Endothelial cell of coronary artery (primary cell): ENCODE measurements at places on chromosomes 16 and 17. TPM values are rescaled to one million over a fixed set of nuclear protein-coding genes. Genes with fewer than 3 reads are reported as not detected.

Gene DCXR
- 29.9 and 42.8 TPM in 2 replicates for total RNA-seq

Gene CMTM1
- total RNA-seq: 2.4 and 2.5 TPM in 2 replicates

Gene SSTR5
- total RNA-seq: under 0.01 TPM in 1 of 2 replicates, not detected in the other

Gene USP43
- 0.09 and 0.18 TPM in 2 replicates for total RNA-seq

Gene NDUFB10
- total RNA-seq: 149 and 206 TPM in 2 replicates

Gene SLC4A1
- not detected in 2 replicates for total RNA-seq

Gene SCIMP
- total RNA-seq: not detected in 2 replicates

Gene PABPN1L
- total RNA-seq: not detected in 2 replicates

Gene FKBP10
- total RNA-seq: 103 and 201 TPM in 2 replicates

Gene ATP2A1
- total RNA-seq: 0.09 and 0.56 TPM in 2 replicates

Gene KRTAP4-4
- total RNA-seq: not detected in 2 replicates

Gene GUCY2D
- not detected in 2 replicates for total RNA-seq

Gene SLFN12
- 44.8 and 50.3 TPM in 2 replicates for total RNA-seq

Gene OR2C1
- not detected in 2 replicates for total RNA-seq

Gene ALDH3A1
- total RNA-seq: 0.36 and 0.38 TPM in 2 replicates

Gene GRIN2A
- total RNA-seq: under 0.01 TPM in 1 of 2 replicates, not detected in the other

Gene SPATA32
- under 0.01 TPM in 1 of 2 replicates, not detected in the other for total RNA-seq

Gene TMEM220
- total RNA-seq: 0.85 and 1.8 TPM in 2 replicates

Gene SDR42E2
- total RNA-seq: under 0.01 and 0.09 TPM in 2 replicates

Gene CLEC19A
- total RNA-seq: not detected in 2 replicates

Gene RNPS1
- 58.7 and 63.5 TPM in 2 replicates for total RNA-seq

Gene TMC8
- total RNA-seq: 0.09 TPM in 2 replicates

Gene PPP1R1B
- not detected in 2 replicates for total RNA-seq

Gene TOP2A
- 33.9 and 74.6 TPM in 2 replicates for total RNA-seq

Gene KRTAP9-9
- not detected in 2 replicates for total RNA-seq

Gene NEUROD2
- total RNA-seq: not detected in 2 replicates

Gene PPM1E
- total RNA-seq: 0.09 TPM in 1 of 2 replicates, not detected in the other

Gene WSCD1
- total RNA-seq: 45.8 and 71.0 TPM in 2 replicates

Gene JPH3
- under 0.01 TPM in 1 of 2 replicates, not detected in the other for total RNA-seq

Gene ZSCAN10
- 0.19 TPM in 1 of 2 replicates, not detected in the other for total RNA-seq

Gene EFCAB5
- 0.27 and 0.28 TPM in 2 replicates for total RNA-seq

Gene ACSM2B
- under 0.01 TPM in 1 of 2 replicates, not detected in the other for total RNA-seq

Gene EFNB3
- 0.38 and 0.81 TPM in 2 replicates for total RNA-seq

Gene NR1D1
- total RNA-seq: 0.54 and 0.75 TPM in 2 replicates

Gene NUPR1
- under 0.01 and 1.6 TPM in 2 replicates for total RNA-seq

Gene TMED6
- not detected in 2 replicates for total RNA-seq

Gene ALOX15B
- total RNA-seq: 0.19 TPM in 1 of 2 replicates, not detected in the other

Gene GAS7
- total RNA-seq: not detected in 2 replicates

Gene KRT32
- total RNA-seq: not detected in 2 replicates

Gene PSMD11
- 115 and 136 TPM in 2 replicates for total RNA-seq

Gene AGRP
- not detected in 2 replicates for total RNA-seq

Gene TNFRSF17
- total RNA-seq: not detected in 2 replicates

Gene KRTAP17-1
- total RNA-seq: not detected in 2 replicates

Gene C1QTNF8
- not detected in 2 replicates for total RNA-seq

Gene MVP
- total RNA-seq: 250 and 373 TPM in 2 replicates

Gene NME1
- 136 and 216 TPM in 2 replicates for total RNA-seq

Gene KRTAP3-2
- total RNA-seq: not detected in 2 replicates

Gene SLC39A11
- total RNA-seq: 6.8 and 15.3 TPM in 2 replicates

Gene SMIM22
- total RNA-seq: not detected in 2 replicates

Gene ENPP7
- total RNA-seq: not detected in 2 replicates

Gene CA5A
- not detected in 2 replicates for total RNA-seq
